SJSA1 (cell line): ENCODE measurements at places on chromosomes 11 and 22. TPM values are rescaled to one million over a fixed set of nuclear protein-coding genes. Genes with fewer than 3 reads are reported as not detected.

The ZNF280A gene
- total RNA-seq: 0.32 TPM in 1 of 2 replicates, not detected in the other

DNA sequence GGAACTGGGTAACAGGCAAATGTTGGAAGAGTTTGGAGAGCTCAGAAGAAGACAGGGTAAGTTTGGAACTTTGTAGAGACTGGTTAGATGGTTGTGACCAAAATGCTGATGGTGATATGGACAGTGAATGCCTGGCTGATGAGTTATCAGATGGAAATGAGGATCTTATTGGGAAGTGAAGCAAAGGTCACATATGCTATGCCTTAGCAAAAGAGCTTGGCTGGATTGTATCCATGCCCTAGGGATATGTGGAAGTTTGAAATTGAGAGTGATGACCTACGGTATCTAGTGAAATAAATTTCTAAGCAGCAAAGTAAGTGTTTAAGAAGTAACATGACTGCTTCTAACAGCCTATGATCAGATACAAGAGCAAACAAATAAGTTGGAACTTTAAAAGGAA is 17.8 kb downstream of the BBOX1 start:
- no peak overlapping the region for H3K27ac ChIP-seq
- H3K4me1 ChIP-seq: no peaks in the 10 kb centered on the region
- no peak overlapping the region for H3K4me3 ChIP-seq
- no peak for DNase-seq
- H3K27me3 ChIP-seq: no peaks in the 10 kb centered on the region

- no peak for DNase-seq
- H3K4me1 ChIP-seq: no peaks in the 10 kb centered on the region
- H3K4me3 ChIP-seq: no peak overlapping the region
- no peaks in the 10 kb centered on the region for H3K27me3 ChIP-seq
- H3K27ac ChIP-seq: no peak overlapping the region
Observed at GRCh38 chr22:23102776-23103175, 32.5 kb downstream of the GNAZ start.

- no peaks in the 10 kb centered on the region for H3K4me1 ChIP-seq
- no peaks in the 10 kb centered on the region for H3K36me3 ChIP-seq
- peaks cover 29% of the 10 kb centered on the region for H3K27me3 ChIP-seq
- no peak for DNase-seq
Observed at GRCh38 chr11:17490232-17490631, 13.6 kb upstream of the ABCC8 start.

DNA sequence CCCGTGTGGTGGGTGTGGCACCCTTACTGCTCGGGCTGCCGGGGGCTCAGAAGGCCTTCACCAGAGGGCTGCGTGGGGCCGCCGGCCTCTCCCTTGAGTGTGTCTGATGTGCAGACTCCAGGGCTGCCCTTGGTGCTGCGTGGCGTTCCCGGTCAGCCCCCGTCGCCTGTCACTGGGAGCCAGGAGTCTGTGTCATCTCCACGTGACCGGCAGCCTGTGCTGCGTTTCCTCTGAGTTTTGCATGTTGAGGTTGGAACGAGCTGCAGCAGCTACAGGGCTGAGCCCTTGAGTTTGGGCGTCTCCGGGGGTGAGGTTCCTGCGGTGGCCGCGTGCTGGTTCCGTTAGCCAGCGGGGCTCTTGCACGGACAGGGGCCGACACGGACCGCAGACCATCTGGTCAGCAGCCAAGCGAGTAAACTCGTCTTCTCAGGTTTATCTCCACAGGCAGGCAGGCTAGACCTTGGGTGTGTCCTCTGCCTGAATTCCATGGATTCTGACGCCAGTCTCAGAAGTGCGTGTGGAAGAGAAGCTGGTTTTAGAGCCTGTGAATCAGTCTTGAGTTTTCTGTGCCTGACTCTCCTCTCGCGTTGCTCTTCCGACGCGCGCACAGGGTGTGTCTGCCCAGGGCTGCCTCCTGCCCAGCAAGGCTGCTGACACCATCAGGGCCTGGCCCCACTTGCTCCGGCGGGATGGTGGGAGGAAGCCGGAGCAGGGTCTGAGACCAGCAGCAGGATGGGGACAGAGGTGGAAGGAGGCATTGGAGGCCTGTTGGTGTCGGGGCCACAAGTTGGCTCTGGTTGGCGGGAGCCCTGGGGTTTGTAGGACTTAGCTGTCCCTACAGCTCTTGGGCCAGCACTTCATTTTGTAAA is 10.5 kb downstream of the PTDSS2 start:
- no peaks in the 10 kb centered on the region for H3K36me3 ChIP-seq
- H3K27me3 ChIP-seq: no peaks in the 10 kb centered on the region
- H3K27ac ChIP-seq: no peak overlapping the region
- H3K4me1 ChIP-seq: no peaks in the 10 kb centered on the region
- no peak overlapping the region for H3K4me3 ChIP-seq

- DNase-seq: peak; percentile 53
- H3K4me3 ChIP-seq: peak overlapping the region; percentile 44
- H3K27ac ChIP-seq: peak overlapping the region; percentile 99
- H3K36me3 ChIP-seq: peaks cover 42% of the 10 kb centered on the region
- H3K4me1 ChIP-seq: peaks cover 98% of the 10 kb centered on the region
Observed at GRCh38 chr11:65423516-65424204, 1.1 kb downstream of the NEAT1 start.

GRCh38 chr11:36375353-36376008 is 79.4 kb downstream of the PRR5L start:
- peak overlapping the region; percentile 71 for H3K4me3 ChIP-seq
- H3K27me3 ChIP-seq: no peaks in the 10 kb centered on the region
- DNase-seq: no peak
- H3K4me1 ChIP-seq: peaks cover 20% of the 10 kb centered on the region
- peaks cover 40% of the 10 kb centered on the region for H3K36me3 ChIP-seq
- H3K27ac ChIP-seq: no peak overlapping the region

DNA sequence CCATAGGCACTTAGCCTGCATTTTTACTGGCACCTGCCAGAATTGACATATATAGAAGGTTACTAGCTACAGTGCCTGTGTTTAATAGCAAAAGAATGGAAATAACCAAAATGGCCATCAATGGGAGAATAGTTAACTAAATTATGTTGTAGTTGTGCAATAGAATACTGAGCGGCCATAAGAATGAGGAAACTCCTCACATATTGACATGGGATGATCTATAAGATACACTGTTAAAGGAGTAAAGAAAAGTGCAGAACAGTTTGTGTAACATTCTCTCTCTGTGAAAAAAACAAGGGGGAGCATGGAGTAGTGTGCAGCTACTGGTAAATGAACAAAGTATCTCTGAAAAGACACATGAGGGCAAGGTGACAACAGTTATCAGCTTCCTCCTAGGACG is 21.5 kb downstream of the ARAP1 start:
- no peak overlapping the region for H3K4me3 ChIP-seq
- DNase-seq: no peak
- H3K36me3 ChIP-seq: no peaks in the 10 kb centered on the region

The SPI1 gene
- total RNA-seq: not detected in 2 replicates
